ENCODE measurements at places on chromosomes 16 and 17.

DNA sequence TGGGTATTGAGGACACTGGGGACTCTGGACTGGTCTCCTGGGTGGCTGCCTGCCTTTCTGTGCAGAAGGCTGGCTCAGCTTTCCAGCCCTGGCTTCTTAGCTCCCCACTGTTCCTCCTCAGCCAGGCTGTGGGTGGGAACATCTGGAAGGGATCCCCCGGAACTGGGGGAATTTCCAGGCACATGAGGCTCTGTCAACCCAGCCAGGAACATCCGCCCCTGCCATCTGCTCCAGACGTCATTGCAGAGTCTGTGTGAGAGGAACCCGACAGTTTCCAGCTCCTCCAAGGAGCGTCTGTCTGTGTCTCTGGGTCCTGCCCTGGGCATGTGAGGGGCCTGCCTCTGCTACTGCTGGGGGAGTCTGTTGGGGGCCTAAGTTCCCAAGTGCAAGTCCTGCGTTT lies 36.2 kb upstream of the CRHR1 start:
- no peak for DNase-seq

- DNase-seq, result no peak
These were observed 24.9 kb downstream of the HSD17B2 start for GRCh38 chr16:82059983-82060421.

- no peak for DNase-seq
These were observed 27.0 kb upstream of the SLC25A19 start for GRCh38 chr17:75316253-75316652.

- no peak for DNase-seq
These were observed 2.5 kb upstream of the MAP3K14 start for GRCh38 chr17:45319239-45319703.
